ENCODE measurements at places on chromosomes 2 and 18.

DNA sequence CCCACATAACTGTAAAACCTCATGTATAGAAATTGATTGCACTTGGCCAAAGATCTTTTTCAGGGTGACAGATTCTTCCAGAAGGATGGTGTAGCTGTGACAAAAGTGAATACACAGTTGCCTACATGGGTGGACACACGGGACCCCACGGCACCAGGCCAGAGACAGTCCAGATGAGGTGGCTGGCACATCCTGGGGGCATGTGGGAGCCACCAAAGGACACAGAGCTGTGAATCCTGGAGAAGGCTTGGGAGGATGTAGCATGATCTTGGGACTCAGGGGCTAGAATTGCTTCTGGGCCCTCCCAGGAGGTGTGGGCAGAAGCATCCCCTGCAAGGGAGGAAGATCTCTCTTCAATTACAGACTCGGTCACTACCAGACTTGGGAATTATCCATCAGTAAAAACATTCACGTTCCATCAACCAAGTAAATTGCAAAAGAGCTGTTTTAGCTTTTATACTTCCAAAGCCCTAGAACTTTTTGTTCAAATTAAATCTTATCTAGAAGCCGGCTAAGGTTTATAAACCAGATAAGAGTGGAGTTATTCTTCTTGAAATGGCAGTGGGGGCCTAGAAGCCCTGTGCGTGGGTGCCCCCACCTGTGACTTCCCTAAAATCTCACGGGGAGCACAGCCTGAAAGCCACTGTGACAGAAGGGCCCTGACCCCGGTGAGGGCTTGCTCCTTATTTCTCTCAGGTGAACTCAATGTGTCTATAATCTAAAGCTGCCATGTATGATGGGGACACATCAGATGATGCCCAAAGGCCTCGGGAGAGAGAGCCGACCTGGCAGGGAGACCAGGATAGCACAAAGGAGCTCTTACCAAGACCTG lies 81.7 kb downstream of the SEPTIN10 start:
- DNase-seq = no peak

GRCh38 chr2:165436559-165436958 lies 32.9 kb upstream of the CSRNP3 start:
- DNase-seq = no peak

DNA sequence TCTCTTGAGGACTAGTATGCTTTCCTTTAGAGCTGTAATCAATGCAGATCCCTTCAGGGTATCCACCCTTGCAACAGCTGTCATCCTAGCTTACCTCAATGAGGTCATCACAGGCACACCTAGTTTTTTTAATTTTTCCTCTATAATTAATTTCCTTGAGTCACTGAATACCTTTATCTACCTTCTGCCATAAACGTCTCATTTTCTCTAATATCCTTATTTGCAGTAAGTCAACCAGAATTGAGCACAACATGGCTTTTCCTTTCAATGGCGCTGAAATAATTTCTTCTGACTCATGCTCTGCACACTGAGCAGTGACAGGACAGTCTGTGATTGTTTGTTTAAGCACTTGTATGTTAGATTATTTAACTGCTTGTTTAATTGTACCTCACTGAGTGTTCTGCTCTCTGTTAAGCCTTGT lies 49.4 kb downstream of the ETAA1 start:
- DNase-seq = no peak

DNA sequence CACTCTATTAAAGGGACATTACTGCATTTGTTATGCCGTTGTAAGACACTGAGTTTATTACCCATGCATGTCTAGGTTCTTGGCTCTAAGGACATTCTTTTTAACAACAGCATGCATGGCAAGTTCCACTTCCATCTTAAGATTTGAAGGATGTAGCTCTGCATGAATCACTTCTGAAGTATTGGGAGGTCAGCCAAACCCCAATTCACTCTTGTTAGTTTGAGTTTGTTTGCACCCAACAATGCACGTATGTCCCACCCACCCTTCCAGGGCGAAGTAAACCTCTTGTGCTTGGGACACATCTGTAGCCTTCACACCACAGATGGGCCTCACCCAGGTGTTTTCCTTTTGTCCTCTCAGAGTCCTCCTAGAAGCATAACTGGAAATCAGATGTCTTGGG lies 5.6 kb upstream of the LAMA3 start:
- DNase-seq = no peak

DNA sequence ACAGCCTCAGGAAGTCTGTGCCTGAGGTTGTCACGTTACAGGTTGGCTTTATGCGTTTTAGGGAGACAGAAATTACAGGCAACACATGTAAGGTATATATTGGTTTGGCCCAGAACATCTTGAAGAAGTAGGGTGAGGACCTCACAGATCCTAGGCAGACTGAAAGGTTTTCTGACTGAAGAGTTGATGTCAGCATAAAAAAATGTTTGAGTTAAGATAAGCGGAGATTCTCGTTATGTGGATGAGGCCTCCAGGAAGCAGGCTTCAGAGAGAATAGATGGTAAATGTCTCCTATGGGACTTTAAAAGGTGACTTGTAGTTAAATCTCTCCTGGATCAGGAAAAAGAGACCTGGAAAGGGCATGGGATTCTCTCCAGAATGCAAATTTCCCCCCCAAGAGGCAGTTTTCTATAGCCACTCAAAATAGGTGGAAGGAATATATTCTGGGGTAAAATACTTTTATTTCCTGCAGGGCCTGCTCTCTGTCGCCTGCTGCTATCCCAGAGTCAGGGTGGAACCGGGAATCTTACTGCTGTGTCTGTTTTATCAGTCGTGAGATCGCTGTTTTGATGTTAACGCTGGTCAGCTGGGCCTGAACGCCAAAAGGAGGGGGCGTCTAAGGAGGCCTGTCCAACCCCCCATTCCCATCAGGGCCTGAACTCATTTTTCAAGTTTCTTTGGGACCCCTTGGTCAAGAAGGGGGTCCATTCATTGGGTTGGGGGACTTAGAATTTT lies 171.1 kb downstream of the HDAC4 start:
- no peak for DNase-seq

DNA sequence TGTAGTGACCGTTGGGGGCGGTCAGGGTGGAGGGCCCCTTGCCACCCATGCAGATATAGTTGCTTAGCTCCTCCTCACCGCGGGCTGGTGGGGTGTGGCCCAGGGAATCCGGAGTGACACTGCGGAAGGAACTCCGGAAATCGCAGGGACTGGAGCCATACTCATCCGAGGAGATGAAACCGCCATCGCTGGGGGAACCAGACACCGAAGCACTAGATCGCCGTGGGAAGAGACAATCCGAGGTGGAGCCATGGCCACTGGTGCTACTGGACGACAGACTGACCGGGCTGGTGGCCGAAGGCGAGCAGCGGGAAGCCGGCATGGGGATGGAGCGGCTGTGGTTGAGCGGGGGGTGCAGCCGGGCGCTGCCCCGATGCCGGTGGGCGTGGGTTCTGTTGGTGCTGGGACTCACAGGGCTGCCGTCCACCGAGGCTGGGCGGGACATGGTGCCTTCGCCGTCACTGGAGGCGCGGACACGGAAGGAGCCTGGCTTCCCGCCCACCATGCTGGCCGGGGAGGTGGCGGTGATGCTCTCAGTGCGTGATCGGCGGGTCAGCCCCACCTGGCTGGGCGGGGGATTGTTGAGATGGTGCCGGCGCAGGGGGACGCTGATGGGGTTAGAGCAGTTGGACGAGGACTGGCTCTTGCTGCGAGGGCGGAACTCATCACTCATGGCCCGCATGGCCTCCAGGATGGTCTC lies 2.2 kb downstream of the IRS1 start:
- no peak for DNase-seq

DNA sequence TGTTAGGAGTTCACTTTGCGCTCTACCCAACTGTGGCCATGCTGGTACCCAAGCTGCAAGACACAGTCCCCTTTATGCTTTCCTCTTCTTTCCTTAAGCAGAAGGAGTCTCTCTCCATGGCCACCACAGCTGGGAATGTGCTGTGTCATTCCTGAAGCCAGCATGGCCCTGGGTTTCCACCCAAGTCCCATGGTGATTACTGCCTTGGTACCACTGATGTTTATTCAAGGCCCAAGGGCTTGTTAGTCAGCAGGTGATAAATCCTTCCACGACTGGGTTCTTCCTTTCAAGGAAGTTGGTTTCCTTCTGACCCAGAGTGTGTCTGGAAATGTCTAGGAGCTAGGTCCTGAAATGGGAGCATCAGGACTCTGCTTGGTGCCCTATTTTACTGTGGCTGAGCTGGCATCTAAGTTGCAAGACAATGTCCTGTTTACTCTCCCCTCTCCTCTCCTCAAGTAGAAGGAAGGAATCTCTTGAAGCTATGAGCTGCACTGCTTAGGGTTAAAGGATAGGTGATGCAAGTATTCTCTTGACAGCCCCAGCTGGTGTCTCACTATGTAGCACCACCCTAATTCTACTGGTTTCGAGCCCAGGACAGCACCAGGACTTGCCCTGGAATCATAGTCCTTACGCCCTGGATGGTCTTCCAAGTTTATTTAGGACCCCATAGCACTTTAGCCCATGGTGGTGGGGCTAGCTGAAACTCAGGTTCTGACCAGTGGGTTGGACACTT lies 18.7 kb upstream of the NUP35 start:
- DNase-seq = no peak

- no peak for DNase-seq
Observed at GRCh38 chr2:120525056-120526046, 179.4 kb downstream of the INHBB start.

DNA sequence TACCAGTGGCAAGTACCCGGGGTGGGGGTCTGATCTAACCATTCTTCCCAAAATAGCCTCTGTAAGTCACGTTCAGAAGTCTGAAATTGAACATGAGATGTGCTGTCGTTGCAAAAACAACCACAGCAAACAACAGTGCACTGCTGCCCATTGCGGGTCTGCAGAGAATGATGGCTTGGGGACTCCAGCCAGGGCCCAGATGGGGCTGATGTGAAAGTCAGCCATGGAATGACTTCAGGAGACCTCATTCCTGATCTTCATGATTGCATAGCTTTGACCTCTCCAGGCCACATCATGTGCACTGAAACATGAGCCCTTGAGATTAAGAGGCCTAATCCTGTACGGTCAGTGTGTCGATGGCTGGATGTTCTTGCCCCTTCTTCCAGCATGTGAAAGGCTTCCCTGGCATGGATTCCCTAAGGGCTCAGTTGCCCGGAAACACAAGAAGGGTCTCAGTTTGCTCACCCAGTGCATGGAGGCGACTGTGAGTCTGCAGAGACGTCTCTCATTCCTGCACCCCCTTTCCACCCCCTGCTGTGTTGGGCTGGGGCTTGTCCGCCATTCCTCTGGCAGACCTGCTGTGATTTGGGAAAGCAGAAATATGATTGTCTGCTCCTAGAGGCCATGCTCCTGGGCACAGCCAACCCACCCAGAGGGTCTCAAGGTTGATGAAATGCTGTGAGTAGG lies 191.6 kb downstream of the SEPTIN10 start:
- no peak for DNase-seq

DNA sequence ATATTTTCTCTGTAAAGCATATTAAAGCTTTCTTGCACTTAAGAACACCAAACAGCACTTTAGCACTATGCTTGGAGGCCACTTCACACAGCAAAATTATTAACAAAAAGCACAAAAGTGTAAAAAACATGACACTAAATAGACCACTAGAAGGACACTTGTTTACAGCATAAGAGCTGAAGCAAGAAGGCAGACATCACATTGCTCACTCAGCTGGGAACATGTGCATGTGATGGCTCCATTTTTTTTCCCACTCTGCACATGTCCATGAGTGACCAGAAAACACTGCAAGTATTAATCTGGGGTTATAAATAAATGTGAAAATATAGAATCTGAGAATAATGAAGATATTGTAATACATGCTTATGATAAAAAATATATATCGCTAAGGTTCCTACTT lies 103.1 kb upstream of the MAPRE2 start:
- DNase-seq = no peak

GRCh38 chr2:173667415-173667814 lies 297.8 kb downstream of the SP3 start:
- DNase-seq = no peak

DNA sequence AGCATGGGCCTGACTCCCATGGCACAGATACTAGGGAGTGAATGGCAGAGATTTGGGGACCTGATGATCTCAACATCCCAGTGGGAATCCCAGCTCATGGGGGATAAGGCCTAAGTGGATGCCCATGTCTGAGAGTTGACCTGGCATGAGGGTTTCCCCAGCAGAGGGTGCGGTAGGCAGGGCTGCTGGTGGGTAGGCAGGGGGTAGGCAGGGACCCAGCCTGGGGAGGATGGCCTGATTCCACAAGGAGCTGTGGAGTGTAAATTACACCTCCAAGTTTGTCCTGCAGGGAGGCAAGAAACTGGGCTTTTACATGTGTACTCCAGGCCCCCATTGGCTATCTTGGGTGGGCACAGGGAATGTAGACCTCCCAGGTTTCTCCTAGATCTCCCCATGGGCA lies 46.9 kb downstream of the INPP5D start:
- no peak for DNase-seq

GRCh38 chr2:13652531-13653313 lies 936.0 kb downstream of the TRIB2 start:
- no peak for DNase-seq

GRCh38 chr2:124480958-124481357 lies 455.9 kb downstream of the CNTNAP5 start:
- DNase-seq = no peak

- DNase-seq = no peak
Observed at GRCh38 chr18:3379685-3380084, 70.3 kb upstream of the TGIF1 start.

- no peak for DNase-seq
Observed at GRCh38 chr2:20378341-20378740, 27.7 kb upstream of the PUM2 start.
